Hematopoietic multipotent progenitor cell treated with erythropoietin and hydrocortisone succinate and interleukin-3 and kit ligand, for 4 days (in vitro differentiated cells): ENCODE measurements at places on chromosomes 5 and 9.
A peak's percentile ranks its signal among the peaks of the same experiment; 100 is the strongest.

- peak; percentile 53 for DNase-seq
Measured at GRCh38 chr5:170986598-170986997, 124.8 kb downstream of the RANBP17 start.

DNA sequence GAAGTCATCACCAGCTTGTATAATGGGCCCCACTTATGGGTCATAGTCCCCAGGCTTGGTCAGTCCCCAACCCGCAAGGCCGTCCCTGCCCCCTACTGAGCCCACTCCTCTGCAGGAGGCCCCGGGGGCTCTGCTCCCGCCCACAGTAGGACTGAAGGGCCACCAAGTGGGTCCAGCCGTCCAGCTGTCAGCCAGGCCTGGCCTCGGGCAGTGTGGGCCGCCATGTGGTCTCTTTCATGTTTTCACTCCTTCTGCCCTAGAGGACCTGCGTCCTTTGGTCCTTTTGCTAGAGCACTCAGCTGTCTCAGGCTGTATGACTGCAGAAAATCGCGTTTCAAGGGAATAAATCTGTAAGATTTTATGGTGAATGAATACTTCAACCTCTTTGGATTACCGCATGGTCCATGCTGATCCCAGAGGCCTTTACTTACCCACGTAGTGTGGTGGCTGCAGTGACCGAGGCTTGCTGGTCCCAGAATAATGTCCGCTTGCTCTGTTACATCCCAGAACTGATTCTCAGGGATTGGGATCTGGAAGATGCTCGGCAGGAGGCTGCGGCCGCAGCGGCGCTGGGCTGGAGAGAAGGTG lies 105.7 kb upstream of the FAM120A start:
- DNase-seq, result no peak

GRCh38 chr5:68531970-68532369 lies 316.4 kb downstream of the PIK3R1 start:
- DNase-seq, result peak; percentile 15

DNA sequence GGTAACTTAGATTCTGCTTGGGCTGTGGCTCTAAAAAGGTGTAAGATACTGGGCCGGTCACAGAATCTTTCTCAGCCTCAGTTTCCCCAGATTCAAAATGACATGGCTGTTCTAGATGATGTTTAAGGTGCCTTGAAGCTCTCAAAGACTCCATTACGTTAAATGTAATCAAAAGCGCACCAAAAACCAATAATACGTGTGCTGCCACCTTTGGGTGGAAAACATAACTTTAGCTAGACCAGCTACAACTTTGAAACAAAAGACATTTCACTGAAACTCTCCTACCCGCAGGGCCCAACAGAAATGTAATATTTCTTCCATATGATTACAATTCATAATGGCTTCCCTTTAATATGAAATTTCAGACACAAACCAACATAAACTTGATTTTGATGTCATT lies 35.0 kb upstream of the PCSK5 start:
- DNase-seq, result peak; percentile 59
